Esophagus (tissue), 2 donors: ENCODE measurements at places on chromosomes 6 and 20. TPM values are rescaled to one million over a fixed set of nuclear protein-coding genes. Genes with fewer than 3 reads are reported as not detected.

Gene FOXQ1
- polyA plus RNA-seq, result 7.8 TPM

Gene KHDRBS2
- polyA plus RNA-seq, result 0.01 TPM

Gene SLC35D3
- 0.02 TPM for polyA plus RNA-seq

Gene EFCAB8
- polyA plus RNA-seq, result 0.11 TPM

Gene C6orf58
- polyA plus RNA-seq, result not detected

Gene ARFGEF3
- 0.15 TPM for polyA plus RNA-seq

Gene KIF25
- 0.05 TPM for polyA plus RNA-seq

Gene OR2W1
- polyA plus RNA-seq, result not detected

Gene PTK6
- polyA plus RNA-seq, result 81.6 TPM

Gene WFDC12
- 4.3 TPM for polyA plus RNA-seq

Gene DDAH2
- polyA plus RNA-seq, result 73.3 TPM

Gene CNKSR3
- 12.0 TPM for polyA plus RNA-seq

Gene EYA2
- polyA plus RNA-seq, result 23.6 TPM

Gene RBPJL
- polyA plus RNA-seq, result 0.04 TPM

Gene GHRH
- polyA plus RNA-seq, result not detected

Gene MOCS1
- 5.9 TPM for polyA plus RNA-seq

Gene CNR1
- polyA plus RNA-seq, result 0.77 TPM

Gene AIF1
- 12.6 TPM for polyA plus RNA-seq

Gene C6orf15
- 0.08 TPM for polyA plus RNA-seq

Gene MAP7
- polyA plus RNA-seq, result 13.4 TPM

Gene HFE
- 2.2 TPM for polyA plus RNA-seq

Gene TRAPPC3L
- not detected for polyA plus RNA-seq

Gene SSTR4
- not detected for polyA plus RNA-seq

Gene CAP2
- polyA plus RNA-seq, result 5.7 TPM

Gene DPPA5
- not detected for polyA plus RNA-seq

Gene PRND
- not detected for polyA plus RNA-seq

Gene HSPA1L
- 0.39 TPM for polyA plus RNA-seq

Gene CRIP3
- polyA plus RNA-seq, result 1.2 TPM

Gene BANF2
- not detected for polyA plus RNA-seq

Gene RNF144B
- polyA plus RNA-seq, result 5.4 TPM

Gene FAM83C
- 35.9 TPM for polyA plus RNA-seq

Gene CDH26
- 3.8 TPM for polyA plus RNA-seq

Gene TSBP1
- not detected for polyA plus RNA-seq

Gene GPX5
- polyA plus RNA-seq, result not detected

Gene WFDC10B
- polyA plus RNA-seq, result 0.07 TPM

Gene ADGRB3
- 0.08 TPM for polyA plus RNA-seq

Gene HRH3
- not detected for polyA plus RNA-seq

Gene PPT2
- polyA plus RNA-seq, result 20.7 TPM

Gene ADAM33
- 83.1 TPM for polyA plus RNA-seq

Gene PLCB1
- polyA plus RNA-seq, result 1.7 TPM

Gene POM121L2
- polyA plus RNA-seq, result not detected

Gene ELOVL4
- 11.6 TPM for polyA plus RNA-seq

Gene RGS17
- polyA plus RNA-seq, result 4.1 TPM

Gene RPS18
- polyA plus RNA-seq, result 7,464 TPM

Gene LRP11
- polyA plus RNA-seq, result 20.8 TPM

Gene CNBD2
- 13.5 TPM for polyA plus RNA-seq

Gene LHFPL5
- polyA plus RNA-seq, result not detected

Gene BACH2
- 0.24 TPM for polyA plus RNA-seq

Gene ALDH8A1
- 1.3 TPM for polyA plus RNA-seq

Gene SRMS
- polyA plus RNA-seq, result not detected
